Effector memory CD8-positive, alpha-beta T cell (primary cell): ENCODE measurements at places on chromosomes 7 and 10.

DNA sequence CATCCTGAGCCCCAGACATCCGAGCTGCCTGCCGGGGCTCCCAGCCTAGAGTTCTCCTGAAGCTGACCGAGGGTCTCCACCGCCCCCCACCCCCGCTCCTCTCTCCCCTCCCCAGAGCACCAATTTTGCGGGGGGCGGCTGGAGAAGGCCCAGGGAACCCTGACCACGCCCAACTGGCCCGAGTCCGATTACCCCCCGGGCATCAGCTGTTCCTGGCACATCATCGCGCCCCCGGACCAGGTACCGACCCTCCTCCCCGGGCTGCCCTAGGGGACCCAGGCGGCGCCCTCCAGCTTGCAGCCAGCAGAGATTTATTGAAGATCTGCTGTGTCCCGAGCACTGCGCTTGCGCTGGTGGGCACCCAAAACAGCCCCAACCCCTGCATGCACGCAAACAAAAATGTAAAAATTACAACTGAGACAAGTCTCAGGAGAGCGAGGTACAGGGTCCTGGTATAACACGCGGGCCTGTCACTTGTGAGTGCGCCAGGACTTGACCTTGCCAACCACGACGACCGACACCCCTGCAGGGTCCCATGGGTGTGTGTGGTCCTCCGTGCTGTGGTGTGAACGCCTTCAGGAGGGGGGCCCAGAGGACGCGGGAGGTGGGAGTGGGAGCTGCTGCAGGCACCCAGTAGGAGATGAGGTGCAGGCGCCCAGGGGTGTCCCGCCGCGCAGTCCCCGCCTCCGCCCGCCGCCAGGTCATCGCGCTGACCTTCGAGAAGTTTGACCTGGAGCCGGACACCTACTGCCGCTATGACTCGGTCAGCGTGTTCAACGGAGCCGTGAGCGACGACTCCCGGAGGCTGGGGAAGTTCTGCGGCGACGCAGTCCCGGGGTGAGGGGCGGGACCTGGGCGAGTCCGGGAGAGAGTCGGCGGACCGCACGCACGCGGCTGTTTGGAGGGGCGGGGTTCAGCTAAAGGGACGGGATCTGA, 3.1 kb downstream of the PCOLCE start:
- DNase-seq: no peak
- H3K27ac ChIP-seq: peak overlapping the region; percentile 80
- peaks cover 15% of the 10 kb centered on the region for H3K4me1 ChIP-seq
- H3K4me3 ChIP-seq: peak overlapping the region; percentile 87
- H3K27me3 ChIP-seq: no peaks in the 10 kb centered on the region

- H3K27ac ChIP-seq: no peak overlapping the region
- no peaks in the 10 kb centered on the region for H3K4me1 ChIP-seq
- H3K27me3 ChIP-seq: no peaks in the 10 kb centered on the region
- H3K36me3 ChIP-seq: peaks cover 3% of the 10 kb centered on the region
- no peak for DNase-seq
Measured at GRCh38 chr10:54342058-54342457, 459.0 kb downstream of the PCDH15 start.

DNA sequence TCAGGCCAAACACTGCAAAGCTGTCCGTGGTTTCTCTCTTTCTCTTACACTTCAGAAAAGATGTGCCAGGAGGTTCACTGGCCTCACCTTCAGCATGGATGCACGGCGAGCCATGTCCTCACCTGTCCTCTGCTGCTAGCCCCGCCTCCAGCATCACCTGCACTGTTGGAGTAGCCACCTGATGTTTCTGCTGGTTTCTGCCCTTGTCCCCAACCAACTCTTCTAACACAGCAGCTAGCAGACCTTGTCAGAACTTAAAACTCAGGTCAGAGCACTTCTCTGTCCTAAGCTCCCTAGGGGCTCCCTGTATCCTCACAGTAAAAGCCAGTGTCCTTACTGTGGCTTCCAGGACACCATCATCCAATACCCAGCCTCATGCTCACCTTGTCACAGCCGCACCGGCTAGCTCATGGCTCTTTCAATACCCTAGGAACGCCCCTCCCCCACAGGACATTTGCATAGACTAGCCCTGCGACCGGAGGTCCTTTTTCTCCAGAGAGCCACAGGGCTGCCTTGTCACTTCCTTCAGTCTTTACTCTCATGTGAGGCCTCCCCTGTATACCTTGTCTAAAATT, 15.2 kb downstream of the PALD1 start:
- peaks cover 18% of the 10 kb centered on the region for H3K4me1 ChIP-seq
- no peak overlapping the region for H3K27ac ChIP-seq
- no peak for DNase-seq
- no peaks in the 10 kb centered on the region for H3K36me3 ChIP-seq
- H3K4me3 ChIP-seq: no peak overlapping the region

DNA sequence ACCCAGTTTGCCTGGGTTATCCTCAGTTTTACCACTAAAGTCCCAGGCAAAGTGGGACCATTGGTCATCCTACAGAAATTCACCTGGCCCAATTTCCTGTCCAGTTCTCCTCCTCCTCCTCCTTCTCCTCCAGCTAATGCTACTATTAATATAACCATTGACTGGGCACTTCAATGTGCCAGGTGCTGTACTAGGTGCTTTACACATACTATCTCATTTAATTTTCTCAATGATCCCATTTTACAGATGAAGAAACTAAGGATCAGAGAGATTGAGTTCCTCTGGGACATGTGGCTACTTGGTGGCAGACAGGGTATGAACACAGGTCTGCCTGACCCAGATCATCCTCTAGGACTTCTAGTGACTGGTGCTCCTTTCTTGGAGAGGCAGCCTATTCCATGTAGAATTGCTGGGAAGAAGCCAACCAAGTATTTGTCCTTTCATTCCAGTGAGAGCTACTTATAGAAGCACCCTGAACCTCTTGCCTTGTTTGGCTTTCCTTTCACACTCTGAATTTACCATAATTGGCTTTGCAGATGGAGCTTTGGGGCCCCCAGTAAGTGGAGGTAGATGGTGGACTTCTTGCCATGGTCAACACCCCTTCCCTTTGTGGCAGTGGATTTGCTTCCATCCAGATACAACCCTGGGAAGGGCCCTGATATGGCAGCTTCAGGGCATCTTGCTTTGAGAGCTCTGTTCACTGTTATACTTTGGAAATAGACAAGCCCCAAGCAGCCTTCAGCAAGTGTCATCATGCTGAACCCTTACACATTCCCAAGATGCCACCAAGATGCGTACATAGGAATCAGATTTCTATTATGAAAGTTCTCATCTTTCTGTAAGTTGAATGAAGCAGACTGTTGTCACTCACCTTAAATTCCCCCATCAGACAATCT, 78.7 kb downstream of the MYOF start:
- no peak for DNase-seq
- no peak overlapping the region for H3K4me3 ChIP-seq
- H3K27me3 ChIP-seq: peaks cover 8% of the 10 kb centered on the region
- H3K27ac ChIP-seq: no peak overlapping the region
- peaks cover 2% of the 10 kb centered on the region for H3K36me3 ChIP-seq

- peak overlapping the region; percentile 94 for H3K27ac ChIP-seq
- peak overlapping the region; percentile 91 for H3K4me3 ChIP-seq
- peaks cover 13% of the 10 kb centered on the region for H3K27me3 ChIP-seq
- H3K36me3 ChIP-seq: no peaks in the 10 kb centered on the region
Measured at GRCh38 chr7:101017064-101017777, 2.7 kb upstream of the MUC17 start.

- H3K4me1 ChIP-seq: peaks cover 6% of the 10 kb centered on the region
- H3K4me3 ChIP-seq: no peak overlapping the region
- H3K27ac ChIP-seq: no peak overlapping the region
- peaks cover 64% of the 10 kb centered on the region for H3K27me3 ChIP-seq
Measured at GRCh38 chr10:13441476-13441875, 87.3 kb downstream of the BEND7 start.
